Fibroblast of skin of scalp (primary cell): ENCODE measurements at places on chromosomes 3 and 15.

DNA sequence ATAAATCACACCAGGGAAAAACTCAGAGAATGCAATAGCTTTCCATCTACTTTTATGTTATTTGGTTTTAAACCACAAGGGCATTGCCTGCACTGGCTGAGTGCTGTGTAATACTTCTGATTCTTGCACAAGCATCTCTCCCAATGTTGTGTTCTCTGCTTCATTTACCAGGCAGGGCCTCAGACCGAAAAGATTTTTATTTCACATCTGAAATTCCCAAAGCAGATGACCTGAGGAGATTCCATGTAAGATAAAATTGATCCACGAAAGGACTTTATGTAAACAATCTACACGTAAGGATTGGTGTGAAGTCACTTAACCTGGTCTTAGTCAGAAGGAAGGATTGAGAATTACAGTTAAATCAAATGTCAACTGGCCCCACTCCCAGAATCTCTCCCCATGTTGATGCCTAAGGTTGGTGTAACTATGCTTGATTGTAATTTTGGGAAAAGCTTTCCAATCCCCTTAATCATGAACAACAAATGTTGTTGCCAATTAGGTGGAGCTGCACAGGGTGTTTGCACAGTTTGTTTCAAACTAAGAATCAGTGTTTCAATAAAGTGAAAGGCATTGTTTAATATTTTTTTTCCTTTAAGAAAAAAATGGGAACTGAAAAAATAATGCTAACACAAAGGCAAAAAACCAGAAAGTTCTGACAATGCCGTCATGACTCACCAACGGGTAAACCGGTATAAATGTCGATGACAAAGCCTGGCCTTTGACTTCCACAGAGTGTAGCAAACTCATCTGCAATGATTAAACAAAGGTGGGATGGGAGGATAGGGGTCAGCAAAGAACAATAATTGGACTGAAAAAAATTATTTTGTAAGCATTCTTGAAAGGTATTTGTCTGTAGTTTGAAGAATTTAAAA, 128.6 kb downstream of the DUT start:
- DNase-seq = peak; percentile 42

DNA sequence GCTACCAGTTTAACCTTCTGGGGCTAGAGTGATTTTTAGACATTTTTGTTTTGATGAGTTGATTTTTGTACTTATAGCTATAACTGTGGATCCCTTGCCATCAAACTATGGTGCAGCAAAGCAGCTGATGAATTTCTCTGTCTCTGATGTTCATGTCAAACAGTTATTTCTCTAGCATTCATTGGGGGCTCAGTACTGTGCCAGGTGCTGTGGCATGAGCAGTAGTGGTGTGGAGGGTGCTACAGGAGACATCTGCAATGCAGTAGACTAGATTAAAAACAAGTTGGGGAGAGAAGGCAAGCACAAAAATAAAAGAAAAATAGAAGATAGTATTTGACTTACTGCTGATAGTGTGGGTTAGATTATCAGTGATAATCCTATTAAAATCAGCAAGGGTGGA, 95.3 kb downstream of the AKAP13 start:
- no peak for DNase-seq

GRCh38 chr15:69590932-69591524, 138.4 kb downstream of the RPLP1 start:
- DNase-seq = no peak

GRCh38 chr3:135878501-135878900, 87.0 kb upstream of the PPP2R3A start:
- DNase-seq = no peak

GRCh38 chr3:13860001-13860400, 19.9 kb downstream of the WNT7A start:
- no peak for DNase-seq

DNA sequence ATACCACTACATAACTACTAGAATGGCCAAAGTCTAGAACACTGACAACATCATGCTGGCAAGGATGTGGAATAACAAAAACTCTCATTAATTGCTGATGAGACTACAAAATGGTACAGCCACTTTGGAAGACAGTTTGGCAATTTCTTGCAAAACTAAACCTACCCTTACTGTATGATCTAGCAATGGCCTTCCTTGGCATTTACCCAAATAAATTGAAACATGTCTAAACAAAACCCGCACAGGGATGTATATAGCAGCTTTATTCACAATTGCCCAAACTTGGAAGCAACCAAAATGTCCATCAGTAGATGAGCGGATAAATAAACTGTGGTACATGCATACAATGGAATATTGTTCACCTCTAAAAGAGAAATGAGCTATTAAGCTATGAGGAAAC, 87.9 kb upstream of the SLC24A5 start:
- no peak for DNase-seq
